ENCODE measurements at places on chromosomes 2 and 18.

DNA sequence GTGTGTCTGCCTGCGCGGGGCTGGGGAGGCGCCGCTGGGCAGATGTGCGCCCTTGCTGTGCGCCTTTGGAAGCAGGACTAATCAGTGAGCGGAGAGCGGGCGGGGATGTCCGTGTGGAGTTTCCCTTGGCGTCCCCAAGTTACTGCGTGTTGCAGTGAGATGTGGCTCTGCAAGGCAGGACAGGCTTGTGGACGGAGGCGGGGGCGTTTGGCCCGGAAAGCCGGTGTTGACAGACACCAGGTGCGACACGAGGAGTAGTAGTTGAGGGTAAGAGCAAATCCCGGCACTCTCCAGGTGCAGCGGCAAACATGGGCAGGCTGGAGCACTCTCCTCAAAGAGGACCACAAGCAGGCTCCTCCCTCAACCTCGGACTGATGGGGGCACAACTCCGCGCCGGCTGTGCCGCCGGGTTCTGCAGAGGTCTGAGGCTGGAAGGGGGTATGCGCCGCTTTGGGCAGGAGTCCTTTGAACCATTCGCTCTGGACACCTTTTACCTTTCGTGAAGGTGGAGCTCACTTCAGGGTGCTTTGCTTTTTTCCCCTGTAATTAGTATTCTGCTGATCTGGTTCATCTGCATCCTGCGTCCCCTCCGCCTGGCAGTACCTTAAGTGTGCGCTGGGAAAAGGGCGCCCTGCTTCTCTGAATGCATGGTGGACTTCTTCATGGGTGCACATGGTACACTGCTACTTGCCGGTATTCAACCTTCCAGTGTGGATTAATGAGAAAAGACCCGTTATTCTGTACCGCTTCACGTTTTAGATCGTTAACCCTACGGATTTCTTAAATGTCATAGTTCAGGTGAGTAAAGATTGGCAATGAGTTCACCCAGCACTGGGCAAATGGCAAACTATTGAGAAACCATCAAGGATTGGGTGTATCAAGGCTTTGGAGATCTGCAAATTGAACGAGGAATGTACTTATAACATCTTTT lies 608 bp downstream of the CDH7 start:
- no peak for DNase-seq

DNA sequence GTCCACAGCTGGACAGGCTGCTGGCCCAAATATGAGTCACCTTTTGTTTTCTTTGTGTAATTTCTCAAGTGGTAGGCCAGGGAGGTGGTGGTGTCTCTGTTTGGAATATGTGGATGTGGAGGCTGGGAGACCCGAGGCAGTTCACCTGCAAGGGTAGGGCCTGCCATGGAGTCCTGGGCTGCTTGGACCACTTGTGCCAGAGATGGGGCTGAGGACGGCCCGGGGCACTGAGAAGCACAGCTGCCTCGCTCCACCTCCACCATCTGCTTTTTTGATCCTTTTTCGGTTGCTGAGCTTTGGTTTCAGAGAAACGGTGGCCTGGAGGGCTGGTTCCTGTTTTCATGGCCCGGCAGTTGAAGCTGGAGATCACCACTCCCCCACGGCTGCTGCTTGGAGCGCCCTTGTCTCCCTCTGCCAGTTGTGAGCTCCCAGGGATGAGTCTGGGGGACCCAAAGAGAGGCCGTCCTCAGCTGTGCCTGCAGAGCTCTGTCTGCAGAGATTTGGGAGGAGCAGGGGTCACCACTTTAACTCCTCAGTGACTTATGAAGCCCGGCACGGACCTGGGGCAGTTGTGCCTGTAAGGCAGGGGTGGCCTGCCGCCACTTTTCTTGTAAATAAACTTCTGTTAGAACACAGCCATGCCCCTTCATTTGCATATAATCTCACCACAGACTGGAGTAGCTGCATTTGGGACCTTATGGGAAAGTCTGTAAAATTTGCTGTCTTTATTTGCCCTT lies 67.6 kb upstream of the MCFD2 start:
- DNase-seq, result no peak

GRCh38 chr18:55753643-55754263 lies 165.8 kb upstream of the TCF4 start:
- DNase-seq, result no peak

- DNase-seq, result no peak
These were observed 69.6 kb upstream of the GYPC start for GRCh38 chr2:126586317-126586716.
